Vagina (tissue), 2 donors: ENCODE measurements at places on chromosomes 11 and 22.

DNA sequence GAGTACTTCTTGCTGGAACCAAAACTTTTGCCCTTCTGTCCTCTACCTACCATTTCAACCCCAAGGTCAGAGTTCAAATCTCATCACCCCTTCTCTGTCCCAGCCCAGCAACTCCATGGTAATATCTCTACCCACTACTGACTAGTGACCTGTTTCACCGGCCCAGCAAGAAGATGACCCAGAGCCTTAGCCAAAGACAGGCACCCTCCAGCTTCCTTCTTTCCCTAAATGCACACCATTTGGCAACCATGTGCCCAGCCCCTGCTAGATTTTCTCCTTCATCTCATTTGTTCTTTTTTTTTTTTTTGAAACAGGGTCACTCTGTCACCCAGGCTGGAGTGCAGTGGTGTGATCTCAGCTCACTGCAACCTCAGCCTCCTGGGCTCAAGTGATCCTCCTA is 14.9 kb downstream of the ARAP1 start:
- DNase-seq: no peak
- peaks cover 50% of the 10 kb centered on the region for H3K4me1 ChIP-seq
- peak overlapping the region; percentile 42 for H3K27ac ChIP-seq
- no peak overlapping the region for H3K4me3 ChIP-seq

GRCh38 chr22:37179622-37180420 is 8.2 kb downstream of the C1QTNF6 start:
- H3K4me3 ChIP-seq: no peak overlapping the region
- peak overlapping the region; percentile 62 for H3K27ac ChIP-seq
- no peaks in the 10 kb centered on the region for H3K27me3 ChIP-seq

- no peak for DNase-seq
- no peaks in the 10 kb centered on the region for H3K36me3 ChIP-seq
- no peak overlapping the region for H3K27ac ChIP-seq
- H3K27me3 ChIP-seq: no peaks in the 10 kb centered on the region
- no peak overlapping the region for H3K4me3 ChIP-seq
Observed at GRCh38 chr11:68872216-68873003, 30.7 kb upstream of the CPT1A start.

- H3K27me3 ChIP-seq: no peaks in the 10 kb centered on the region
- H3K27ac ChIP-seq: no peak overlapping the region
- DNase-seq: no peak
Observed at GRCh38 chr22:30408388-30409102, 11.7 kb downstream of the SEC14L2 start.

GRCh38 chr11:131689049-131689925 is 318.9 kb downstream of the NTM start:
- peak; percentile 82 for DNase-seq
- H3K27me3 ChIP-seq: no peaks in the 10 kb centered on the region
- no peak overlapping the region for H3K4me3 ChIP-seq
- H3K27ac ChIP-seq: no peak overlapping the region
- peaks cover 5% of the 10 kb centered on the region for H3K4me1 ChIP-seq

GRCh38 chr11:98834776-98835175 is 186.0 kb upstream of the CNTN5 start:
- H3K4me3 ChIP-seq: no peak overlapping the region
- no peak for DNase-seq
- no peaks in the 10 kb centered on the region for H3K27me3 ChIP-seq
- H3K27ac ChIP-seq: no peak overlapping the region
- H3K36me3 ChIP-seq: no peaks in the 10 kb centered on the region
- no peaks in the 10 kb centered on the region for H3K4me1 ChIP-seq

DNA sequence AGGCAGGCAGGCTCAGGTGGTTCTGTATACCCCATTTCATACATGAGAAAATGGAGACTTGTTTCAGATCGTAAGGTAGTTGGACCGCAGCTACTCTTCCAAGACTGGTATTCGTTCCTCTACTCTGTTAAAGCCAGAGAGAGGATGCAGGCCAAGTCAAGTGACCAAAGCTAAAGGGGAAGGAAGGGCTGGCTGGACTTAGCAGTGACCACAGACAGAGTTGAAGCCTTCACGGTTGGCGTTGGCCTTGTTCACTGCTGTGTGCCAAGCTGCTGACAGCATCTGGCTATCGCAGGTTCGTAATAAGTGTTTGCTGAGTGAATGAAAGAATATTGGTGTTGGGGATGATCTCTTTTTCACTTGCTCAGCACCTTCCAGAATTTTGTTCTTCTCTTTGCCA is 64.2 kb downstream of the PTPRJ start:
- H3K4me1 ChIP-seq: no peaks in the 10 kb centered on the region
- no peaks in the 10 kb centered on the region for H3K36me3 ChIP-seq
- DNase-seq: no peak
- H3K27ac ChIP-seq: no peak overlapping the region

DNA sequence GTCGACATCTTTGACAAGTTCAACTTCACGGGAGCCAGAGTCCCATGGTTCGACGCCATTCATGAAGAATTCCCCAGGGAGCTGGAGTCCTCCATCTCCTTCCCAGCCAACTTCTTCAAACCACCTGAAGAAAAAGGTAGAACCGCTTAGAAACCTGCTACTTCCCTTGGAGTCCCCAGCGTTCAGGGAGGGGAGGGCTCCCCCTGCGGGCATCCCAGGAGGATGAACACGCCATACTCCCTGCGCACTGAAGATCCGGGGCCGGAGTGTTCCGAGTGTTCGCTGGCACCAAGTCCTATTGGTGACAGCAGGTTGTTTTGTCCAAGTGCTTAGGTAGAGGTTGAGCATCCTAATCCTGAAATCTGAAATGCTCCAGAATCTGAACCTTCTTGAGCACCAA is 51.7 kb upstream of the PRODH start:
- H3K27me3 ChIP-seq: no peaks in the 10 kb centered on the region
- no peak overlapping the region for H3K27ac ChIP-seq
- no peaks in the 10 kb centered on the region for H3K4me1 ChIP-seq

- no peaks in the 10 kb centered on the region for H3K27me3 ChIP-seq
- no peaks in the 10 kb centered on the region for H3K36me3 ChIP-seq
- DNase-seq: no peak
- H3K27ac ChIP-seq: no peak overlapping the region
- no peaks in the 10 kb centered on the region for H3K4me1 ChIP-seq
- no peak overlapping the region for H3K4me3 ChIP-seq
Observed at GRCh38 chr11:72373163-72373562, 61.2 kb downstream of the CLPB start.

- no peak overlapping the region for H3K27ac ChIP-seq
- no peaks in the 10 kb centered on the region for H3K4me1 ChIP-seq
- H3K4me3 ChIP-seq: no peak overlapping the region
- H3K27me3 ChIP-seq: no peaks in the 10 kb centered on the region
- no peaks in the 10 kb centered on the region for H3K36me3 ChIP-seq
Observed at GRCh38 chr11:116397602-116398084, 375.1 kb downstream of the BUD13 start.
